Vagina (tissue), 2 donors: ENCODE measurements at places on chromosomes 13 and 19.

DNA sequence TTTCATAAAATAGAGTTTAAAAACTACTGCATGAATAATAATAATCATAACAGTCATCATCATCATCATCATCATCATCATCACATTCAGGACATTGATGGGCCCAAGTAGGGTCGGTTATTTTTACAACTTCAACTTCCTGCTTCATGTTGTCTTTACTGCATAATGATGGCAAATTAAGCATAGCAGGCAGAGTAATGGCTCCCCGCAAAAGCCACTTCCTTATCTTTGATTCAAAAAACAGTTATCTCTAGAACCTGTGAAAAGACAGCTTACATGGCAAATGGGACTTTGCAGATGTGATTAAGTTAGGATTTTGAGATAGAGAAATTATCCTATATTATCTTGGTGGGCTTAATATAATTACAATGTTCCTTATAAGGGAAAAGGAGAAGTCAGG, 792.9 kb downstream of the LIG4 start:
- DNase-seq, result no peak

GRCh38 chr19:46844067-46844489, 6.6 kb downstream of the AP2S1 start:
- no peak for DNase-seq

DNA sequence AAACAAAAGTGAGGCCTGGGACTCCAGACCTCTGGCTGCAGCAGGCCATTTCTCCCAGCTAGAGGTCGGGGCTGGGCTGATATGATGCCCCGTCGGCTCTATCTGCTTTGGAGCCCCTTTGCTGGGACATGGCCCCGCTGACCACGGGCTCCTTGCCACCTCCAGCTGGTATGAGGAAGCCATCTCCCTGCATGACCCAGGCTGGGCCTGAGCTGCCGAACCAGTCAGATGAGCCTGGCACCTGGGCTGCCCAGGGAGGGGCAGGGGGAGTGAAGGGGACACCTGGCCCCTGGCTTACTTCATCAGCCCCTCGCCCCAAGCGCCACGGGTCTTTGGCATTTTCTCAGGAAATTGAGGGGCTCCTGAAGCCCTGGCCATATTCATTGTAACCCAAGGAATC, 7.8 kb downstream of the ZSWIM4 start:
- no peak for DNase-seq

DNA sequence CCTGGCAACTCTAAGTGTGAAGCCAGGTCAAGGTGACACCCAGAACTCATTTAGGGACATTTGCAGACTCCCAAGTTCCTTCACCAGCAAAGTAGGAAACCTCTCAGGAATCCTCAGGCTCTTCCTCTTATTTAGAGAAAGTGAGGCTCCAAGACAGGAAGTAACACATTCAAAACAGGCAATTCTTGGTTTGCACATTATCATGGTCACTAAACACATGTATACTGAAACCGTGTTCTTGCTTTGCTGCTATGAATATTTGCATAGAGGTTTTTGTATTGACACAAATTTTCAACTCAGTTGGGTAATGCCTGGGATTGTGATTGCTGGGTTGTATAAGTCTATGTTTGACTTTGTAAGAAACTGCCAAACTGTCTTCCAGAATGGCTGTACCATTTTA, 13.2 kb upstream of the URI1 start:
- no peak for DNase-seq

DNA sequence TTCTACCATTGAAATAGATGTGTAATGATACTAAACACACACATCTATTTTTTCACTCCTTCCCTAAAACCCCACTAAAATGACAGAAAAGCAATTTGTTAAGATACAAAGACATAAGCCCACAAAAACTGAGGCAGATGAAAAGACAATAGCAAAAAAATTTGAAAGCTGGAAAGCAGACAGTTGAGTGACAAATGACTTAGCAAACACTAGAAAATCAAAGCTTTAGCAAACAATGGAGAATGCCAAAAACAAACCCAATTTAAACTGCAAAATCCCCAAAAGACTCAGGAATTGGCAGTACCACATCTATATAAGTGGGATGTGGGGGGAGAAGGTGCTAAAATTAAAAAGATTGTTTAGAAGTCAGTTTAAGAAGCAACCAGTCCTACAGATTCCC, 9.5 kb downstream of the TSC22D1 start:
- no peak for DNase-seq

- no peak for DNase-seq
These were observed 6.2 kb downstream of the CPAMD8 start for GRCh38 chr19:17020385-17020784.

- DNase-seq, result no peak
These were observed 2.5 kb upstream of the GARIN5A start for GRCh38 chr19:50478901-50479715.

DNA sequence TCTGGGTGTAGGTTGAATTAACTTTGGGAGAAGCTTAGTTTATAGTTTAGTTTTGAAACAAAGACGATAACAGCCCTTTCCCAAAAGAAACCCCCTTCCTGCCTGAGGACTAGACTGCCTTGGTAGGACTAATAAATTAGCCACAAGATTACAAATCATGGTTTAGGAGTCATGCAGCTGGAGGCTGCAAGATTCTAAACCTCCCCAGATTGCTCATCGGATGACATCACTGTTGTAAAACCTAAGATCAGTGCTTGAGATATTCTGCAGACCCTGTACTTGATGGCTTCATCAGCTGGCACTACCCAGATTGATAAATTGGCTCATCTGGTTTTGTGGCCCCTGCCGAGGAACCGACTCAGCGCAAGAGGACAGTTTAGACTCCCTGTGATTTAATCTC, 35.9 kb upstream of the MPHOSPH8 start:
- DNase-seq, result no peak

DNA sequence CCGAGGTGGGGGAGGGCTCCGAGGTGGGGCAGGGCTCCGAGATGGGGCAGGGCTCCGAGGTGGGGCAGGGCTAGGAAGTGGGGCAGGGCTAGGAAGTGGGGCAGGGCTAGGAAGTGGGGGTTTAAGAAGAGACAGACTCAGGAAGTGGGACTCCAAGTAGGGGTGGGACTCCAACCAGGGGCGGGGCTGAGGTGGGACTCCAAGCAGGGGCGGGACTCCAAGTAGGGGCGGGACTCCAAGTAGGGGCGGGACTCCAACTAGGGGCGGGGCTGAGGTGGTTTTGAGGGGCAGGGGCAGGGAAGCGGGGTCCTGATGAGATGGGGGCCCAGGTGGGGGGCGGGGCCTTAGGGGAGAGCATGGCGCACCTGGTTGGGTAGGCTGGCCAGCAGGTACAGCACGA, 13.6 kb downstream of the CFD start:
- no peak for DNase-seq

DNA sequence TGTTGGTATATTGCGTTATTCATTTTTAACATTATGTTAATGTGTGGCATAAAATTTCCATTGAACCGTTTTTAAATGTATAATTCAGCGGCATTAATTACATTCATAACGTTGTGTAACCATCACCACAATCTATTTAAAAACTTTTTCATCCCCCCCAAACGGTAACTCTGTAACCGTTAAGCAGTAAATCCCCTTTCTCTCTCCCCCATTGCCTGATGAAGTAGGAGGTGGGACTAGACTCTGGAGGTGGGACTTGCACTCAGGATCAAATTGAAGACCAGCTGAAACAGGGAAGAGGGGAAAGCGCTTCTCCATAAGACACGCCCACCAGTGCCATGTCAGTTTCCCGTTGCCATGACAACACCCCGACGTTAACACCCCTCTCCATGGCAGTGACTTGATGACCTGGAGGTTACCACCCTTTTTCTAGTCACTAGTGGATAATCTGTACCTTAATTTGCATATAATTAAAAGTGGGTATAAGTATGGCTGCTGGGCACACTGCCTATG, 16.8 kb downstream of the CLEC11A start:
- DNase-seq, result no peak

DNA sequence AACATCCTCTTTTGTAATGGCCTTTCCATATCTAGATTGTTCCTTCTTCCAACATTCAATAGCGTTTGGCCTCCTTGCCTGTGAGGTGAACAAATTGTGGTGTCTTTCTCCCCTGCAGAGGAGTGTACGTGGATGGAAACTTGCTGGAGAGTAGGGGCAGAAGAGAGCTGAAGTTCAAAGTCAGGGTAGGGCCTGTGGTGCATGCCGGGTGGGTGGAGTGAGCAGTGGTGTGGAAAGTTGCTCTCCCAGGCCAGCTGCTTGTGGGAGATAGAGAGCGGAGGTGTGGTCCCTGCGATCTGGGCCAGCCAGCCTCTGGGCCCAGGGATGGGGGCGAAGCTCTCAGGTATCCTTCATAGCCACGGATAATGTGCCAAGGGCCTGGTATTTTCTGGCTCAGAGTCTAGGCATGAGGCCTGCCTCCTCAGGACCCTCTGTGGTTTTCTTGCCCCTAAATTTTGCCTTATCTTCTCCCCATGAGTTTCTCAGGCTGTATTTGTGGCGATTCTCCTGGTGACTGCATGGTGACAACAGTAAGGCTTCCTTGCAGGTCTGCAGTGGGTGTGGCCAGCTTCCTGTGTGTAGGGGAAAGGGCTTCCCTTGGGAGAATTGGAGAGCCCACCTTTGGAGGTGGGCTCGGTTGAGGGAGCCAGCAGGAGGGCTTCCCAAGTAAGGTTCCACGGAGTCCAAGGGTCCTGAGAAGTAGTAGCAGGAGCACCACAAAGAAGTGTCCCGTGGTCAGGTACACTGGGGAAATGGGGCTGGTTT, 6.7 kb downstream of the RGCC start:
- DNase-seq, result no peak

GRCh38 chr13:92864584-92865284, 361.9 kb upstream of the GPC6 start:
- DNase-seq, result no peak

DNA sequence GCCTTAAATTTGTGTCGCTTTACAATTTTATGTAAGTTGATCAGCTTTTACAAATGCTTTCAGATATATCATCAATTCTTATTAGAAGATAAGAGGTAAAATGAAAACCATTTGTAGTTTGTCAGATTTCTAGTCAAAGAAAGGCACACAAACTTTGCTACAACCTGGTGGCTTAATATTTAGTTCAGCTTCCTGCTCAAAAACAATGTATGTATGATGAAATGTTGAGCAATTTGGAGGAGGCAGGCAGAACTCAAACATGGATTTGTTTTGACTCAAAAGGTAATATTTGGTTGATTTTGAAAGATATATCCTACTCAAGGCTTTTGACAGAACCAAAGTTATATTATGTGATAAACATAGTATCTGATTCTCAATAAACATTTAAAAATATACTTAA, 24.2 kb downstream of the NEK5 start:
- DNase-seq, result no peak

GRCh38 chr19:45767410-45767880, 1.6 kb downstream of the SIX5 start:
- no peak for DNase-seq

- no peak for DNase-seq
These were observed 88.8 kb downstream of the ING1 start for GRCh38 chr13:110802260-110802659.

DNA sequence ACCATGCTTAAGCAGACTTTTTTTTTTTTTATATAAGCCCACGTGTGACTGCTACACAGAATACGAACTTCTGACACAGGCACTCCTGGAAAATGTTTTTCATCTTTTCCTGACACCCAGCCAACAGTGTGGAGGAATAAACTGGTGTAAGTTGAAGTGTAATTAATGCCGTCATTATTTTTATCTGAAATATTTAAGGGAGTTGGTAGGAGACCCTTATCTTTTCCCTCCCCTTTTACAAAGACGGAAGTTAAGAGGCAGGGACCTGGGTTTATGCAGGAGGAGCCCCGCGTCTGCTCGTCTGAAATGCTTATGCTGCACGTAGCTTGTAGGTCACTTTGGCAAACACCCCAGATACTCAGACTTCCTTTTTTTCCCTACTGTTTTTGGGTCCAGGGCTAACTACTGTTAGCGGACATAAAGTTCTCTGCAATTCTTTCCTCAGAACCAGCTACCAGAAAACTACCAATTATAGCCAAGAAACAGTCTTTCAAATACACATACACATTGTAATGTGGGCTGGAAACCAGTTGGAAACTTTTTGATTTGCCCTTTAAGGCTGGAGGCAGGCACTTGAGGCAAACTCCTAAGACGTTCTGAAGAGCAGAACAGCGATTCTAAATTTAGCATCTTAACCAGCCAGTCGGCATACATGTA, 50.8 kb downstream of the EFNB2 start:
- DNase-seq, result no peak

DNA sequence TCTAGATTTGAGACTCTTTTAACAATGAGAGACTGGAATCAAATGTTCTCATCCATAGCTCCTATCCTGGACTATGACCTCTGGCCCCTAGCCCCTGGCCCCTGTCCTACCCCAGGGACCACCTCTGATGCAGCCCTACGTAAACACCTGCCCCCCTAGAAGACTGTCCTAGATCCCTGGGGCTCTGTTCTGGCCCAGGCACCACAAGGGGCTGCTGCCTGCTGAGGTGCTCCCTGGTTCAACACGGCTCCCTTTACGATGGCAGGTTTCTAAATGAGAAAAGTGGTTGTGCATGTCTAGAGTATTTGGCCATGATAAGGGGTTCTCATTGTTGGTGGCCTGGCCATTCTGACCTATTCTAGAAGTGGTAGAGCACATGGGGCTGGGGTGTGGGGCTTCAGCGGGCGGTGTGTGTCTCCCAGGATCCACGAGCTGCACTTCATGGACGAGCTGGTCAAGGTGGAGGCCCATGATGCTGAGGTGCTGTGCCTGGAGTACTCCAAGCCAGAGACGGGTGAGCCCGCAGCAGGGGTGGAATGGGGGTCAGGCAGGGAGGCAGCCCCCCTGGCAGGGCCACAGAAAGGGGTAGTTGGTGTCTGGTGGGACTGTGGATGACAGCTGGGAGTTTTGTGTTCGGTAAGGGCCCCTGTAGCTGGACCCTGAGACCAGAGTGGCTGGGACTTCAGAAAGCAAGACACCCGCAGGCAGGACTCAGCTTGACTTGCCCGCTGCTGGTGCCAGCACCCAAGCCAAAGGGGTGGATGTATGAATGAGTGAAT, 26.5 kb upstream of the OVOL3 start:
- DNase-seq, result no peak

- DNase-seq, result no peak
These were observed 76.6 kb upstream of the SIAH3 start for GRCh38 chr13:45928176-45928575.

- DNase-seq, result no peak
These were observed at the start of gene GPI for GRCh38 chr19:34364830-34365462. GPI (plus strand) TSS chr19:34365196; CDS start chr19:34365267, 71 bp downstream.

DNA sequence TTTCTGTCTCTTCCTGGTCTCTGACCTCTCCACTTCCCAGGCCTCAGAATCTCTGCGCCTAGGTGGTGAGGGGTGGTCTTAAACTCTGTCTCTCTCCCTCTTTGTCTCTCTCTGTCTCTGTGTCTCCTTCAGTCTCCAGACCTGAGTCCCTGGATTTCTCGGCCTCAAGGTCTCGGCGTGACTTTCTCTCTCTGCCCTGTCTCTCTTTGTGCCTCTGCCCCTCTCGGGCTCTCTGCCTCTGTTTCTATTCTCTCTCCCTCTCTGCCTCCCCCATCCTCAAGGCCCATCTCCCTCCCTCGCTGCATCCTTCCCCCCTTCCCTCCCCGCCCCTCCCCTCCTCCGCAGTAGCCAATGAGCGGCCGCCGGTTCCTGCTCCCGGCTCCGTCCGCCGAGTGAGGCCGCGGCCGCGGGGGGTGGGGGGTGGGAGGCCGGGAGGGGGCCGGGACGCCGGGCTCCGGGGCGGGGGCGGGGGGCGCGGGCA, at the start of gene CACNG7:
Gene CACNG7 (plus strand): TSS at position 344 of the 481 bp plus-strand sequence. CDS start 3,554 bp downstream, outside the sequence.
- no peak for DNase-seq

GRCh38 chr13:35992964-35993363, 138.2 kb downstream of the DCLK1 start:
- DNase-seq, result no peak
